ENCODE measurements at places on chromosomes 4 and X.

- DNase-seq: no peak
These were observed 266.2 kb upstream of the CASK start for GRCh38 chrX:42189576-42189975.

DNA sequence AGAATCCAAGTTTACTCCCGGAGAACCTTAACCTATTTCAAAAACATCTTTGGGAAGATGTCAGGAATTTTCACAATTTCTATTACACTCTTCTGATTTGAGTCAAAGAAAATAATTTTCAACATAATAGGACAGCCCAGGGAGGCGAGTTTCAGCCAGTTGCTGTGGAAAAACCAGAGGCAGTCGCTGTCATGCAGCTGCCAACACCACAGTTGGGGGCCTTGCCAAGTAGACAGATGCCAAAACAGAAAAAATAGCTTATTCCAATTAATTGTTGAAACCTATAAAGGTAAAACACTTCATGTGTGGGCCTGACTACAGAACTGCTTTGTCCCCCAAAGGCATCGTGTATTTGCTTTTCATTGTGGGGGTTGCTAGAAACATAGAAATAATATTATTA lies 225.8 kb downstream of the DMD start:
- no peak for DNase-seq

DNA sequence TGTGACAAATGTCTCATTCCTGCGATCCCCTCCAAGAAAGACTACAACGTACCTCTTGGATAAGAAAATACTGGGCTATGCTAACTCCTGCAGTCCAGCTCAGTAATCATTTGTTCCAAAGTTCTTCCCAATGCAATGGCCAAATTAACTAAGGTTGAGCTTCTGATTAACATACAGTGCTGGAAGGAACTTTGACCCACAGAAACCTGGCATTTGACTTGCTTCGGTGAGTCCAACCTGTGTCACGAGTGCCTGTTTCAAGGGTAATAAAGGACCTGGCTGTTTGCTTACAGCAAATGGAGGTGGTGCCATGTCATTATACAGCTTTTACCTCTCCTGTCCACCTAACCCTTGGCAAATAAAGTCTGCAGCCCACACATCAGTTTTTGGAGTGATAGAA lies 83.2 kb downstream of the RBM47 start:
- no peak for DNase-seq

- DNase-seq: no peak
These were observed 54.1 kb downstream of the ATRX start for GRCh38 chrX:77731821-77732419.

DNA sequence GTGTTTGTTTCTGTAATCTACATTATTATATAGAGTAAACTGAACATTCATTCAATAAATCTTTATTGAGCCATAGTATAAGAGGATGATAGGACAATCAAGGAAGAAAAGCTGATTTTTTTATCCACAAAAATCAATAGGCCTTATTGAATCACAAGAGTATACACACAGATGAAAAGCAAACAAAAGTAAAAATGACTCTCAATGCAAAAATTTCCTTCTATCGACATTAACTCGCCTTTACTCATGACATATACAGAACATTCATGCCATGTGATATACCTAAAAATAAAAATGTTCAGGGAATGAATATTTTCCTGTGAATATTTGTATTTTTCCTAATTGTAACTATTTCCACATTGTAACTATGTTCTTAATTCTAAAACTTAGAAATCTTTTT lies 161.2 kb downstream of the LRBA start:
- DNase-seq: no peak

DNA sequence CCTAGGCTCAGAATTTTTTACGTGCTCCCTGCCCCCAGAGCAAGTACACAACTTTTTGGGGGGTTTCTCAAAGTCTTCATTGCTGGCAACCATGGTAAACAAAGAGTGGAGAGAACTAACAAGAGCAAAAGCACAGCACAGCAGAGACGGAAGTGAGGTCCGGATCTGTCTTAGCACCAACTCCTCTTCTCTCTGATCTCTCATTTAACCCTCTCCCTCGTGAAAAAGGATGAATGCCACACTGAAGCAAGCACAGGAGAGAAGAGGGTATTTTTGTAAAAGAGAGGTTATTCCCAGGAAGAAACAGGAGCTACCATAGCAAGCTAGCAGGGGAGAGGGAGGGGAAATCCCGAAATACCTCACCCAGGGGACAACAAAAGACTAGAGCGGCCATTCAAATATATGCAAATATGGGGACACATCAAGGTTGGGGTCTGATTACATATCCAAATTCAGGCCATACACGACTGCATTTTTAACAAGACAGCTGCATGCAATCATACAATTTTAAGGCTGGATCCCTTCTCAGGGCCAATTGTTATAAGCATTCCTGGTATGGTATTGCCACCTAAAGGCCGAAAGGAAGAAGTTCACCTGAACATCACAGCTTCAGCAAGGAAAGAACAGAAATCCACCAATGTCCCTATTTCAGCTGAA lies 46.6 kb downstream of the CD40LG start:
- DNase-seq: peak; percentile 85

DNA sequence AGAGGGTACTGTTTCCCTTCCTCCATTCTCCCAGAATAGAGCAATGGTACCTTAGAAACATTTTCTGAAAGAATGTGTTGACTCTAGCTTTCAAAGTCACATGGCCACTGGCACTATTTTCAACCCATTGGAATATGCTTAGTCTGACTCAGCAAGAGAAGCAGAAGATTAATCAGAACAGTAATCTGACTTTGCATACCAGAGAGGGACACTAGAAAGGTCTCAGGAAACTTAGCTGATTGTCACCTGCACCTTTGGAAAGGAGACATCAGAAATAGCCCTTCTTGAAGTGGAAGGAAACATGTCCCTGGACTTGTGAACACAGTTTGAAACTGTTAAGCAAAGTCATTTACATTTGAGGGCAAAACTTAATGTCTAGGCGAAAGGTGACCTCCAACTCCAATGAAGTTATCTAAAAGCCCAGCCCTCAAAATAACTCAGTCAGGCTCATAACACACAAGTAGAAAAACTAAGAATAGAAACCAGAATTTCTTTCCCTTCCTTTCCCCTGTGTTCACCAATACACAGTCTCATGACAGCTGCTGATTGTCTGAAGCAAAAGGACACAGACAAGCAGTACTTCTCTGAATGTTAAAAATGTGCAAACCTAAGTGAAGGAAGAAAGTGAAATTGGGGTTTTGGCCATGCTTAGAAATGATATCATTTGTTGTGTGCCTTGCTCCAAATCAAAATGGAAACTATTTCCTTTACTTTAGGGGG lies 270.8 kb downstream of the GRIA3 start:
- peak; percentile 21 for DNase-seq

DNA sequence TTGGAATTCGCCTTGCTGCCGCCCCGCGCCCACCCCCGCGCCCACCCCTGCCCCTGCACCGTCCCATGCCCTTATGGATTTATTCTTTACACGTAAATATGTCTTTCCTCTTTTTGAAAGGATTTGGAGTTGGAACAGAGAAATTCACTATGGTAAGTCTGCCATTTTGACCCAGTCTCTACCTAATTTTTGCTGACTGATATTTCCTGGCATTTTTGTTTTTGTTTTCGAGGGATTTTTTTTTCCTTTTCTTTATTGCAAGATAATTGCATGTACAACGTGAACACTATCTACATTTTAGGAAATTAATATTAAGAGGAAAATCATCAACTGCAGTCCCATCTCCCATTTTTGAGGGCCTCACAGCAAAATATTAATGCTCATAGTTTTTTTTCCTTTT lies 468 bp upstream of the SPIN2B start:
- no peak for DNase-seq

GRCh38 chr4:109848501-109848900 lies 594 bp downstream of the LRIT3 start:
- DNase-seq: no peak

GRCh38 chr4:123777373-123777772 lies 380.8 kb downstream of the SPRY1 start:
- DNase-seq: no peak

DNA sequence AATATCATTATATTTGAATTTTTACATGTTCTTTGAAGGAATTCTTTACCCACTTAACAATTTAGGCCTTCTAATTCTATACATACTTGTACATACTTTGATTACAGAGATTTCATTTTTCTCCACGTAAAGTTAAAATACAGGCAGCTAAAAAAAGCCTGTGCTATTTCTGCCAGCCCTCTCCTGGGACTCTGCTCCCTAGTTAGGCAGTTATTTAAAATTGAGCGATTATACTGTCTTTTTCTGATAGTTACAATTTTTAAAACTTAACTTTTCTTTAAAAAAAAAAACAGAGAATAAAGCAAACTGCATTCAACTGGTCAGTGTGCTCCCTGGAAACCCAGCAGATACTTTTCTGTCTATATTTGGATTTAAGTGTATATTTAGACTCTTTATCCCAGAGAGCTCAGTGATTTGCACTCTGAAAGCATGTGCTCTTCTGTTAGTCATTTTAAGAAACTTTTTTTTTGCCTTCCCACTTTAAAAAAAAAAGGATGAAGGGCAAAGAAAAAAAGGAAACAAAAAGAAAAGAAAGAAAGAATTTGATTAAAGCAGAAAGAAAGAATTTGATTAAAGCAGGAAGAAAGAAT lies 18.1 kb upstream of the FAM241A start:
- no peak for DNase-seq

DNA sequence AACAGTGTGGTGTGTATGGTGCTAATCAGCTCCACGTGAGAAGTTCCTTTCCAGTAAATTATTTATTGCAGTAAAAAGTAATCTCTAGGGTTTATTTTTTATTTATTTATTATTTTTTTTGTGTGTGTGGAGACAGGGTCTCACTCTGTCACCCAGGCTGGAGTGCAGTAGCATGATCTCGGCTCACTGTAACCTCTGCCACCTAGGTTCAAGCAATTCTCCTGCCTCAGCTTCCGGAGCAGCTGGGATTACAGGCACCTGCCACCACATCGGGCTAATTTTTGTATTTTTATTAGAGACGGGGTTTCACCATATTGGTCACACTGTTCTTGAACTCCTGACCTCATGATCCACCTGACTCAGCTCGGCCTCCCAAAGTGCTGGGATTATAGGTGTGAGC lies 606.9 kb downstream of the PCDH7 start:
- no peak for DNase-seq

GRCh38 chrX:119424999-119425398 lies 25.9 kb downstream of the SLC25A43 start:
- DNase-seq: no peak

GRCh38 chr4:150261571-150261970 lies 183.3 kb downstream of the DCLK2 start:
- no peak for DNase-seq

GRCh38 chrX:103356130-103356798 lies at the start of gene TCEAL9:
Gene TCEAL9, plus strand, starts transcription at chrX:103356506. Its CDS starts 1,179 bp downstream, at chrX:103357685.
- peak; percentile 40 for DNase-seq

- DNase-seq: peak; percentile 12
These were observed 131.4 kb downstream of the KLHL13 start for GRCh38 chrX:117985241-117985640.

DNA sequence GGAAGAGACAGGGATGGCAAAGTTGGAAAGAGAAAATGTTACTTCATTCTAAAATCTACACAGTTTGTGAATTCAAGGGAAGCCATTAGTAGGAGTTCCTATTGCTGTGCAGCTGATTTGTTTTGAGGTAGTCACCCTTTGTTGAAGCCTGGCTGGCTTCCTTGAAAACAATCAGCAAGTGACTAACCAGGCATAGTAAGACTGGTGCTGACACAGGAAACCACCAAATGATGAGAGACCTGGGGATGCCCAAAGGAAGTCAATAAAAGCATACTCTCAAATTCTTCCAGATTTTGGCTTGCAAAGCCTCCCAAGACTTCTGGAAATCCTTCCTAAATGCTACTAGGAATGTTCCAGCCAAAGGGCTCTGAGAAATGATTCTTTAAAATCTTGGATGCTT lies 23.9 kb upstream of the PRDM8 start:
- DNase-seq: peak; percentile 71

- no peak for DNase-seq
These were observed 16.3 kb upstream of the NEIL3 start for GRCh38 chr4:177293208-177294033.

DNA sequence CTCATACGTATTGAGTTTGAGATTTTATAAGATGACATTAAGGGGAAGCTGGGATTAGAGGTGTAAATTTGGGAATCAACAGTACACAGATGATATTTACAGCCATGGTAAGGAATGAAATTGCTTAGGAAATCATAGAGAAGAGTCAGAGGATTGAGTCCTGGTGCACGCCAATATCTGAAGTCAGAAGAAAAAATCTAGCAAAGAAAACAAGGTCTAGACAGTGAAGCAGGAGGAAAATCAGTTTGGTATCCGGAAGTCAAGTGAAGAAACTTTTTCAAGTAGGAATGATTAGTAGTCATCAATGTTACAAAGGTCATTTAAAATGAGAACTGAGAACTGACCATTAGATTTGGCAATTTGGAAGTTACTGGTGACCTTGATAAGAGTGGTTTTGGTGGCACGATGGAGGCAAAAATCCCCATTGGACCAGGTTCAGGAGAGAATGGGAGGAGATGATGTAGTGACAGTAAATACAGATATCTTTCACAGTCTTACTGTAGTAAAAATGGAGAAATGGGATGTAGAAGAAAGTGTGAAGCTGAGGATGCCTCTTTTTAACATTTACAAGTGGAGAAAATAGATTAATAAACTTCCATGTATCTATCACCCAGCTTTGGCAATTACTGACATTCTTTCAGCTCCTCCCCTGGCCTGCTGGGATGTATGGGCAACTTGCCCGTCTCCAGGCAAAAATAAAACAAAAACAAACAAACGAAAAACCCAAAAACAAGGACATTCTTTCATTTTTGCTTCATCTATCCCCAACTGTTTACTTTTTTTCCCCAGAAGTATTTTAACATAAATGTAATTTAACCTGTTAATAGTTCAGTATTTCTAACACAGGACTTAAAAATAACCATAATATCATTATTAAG lies 11.4 kb upstream of the GPR34 start:
- DNase-seq: no peak

- DNase-seq: no peak
These were observed 200.2 kb downstream of the CPEB2 start for GRCh38 chr4:15202481-15202880.

DNA sequence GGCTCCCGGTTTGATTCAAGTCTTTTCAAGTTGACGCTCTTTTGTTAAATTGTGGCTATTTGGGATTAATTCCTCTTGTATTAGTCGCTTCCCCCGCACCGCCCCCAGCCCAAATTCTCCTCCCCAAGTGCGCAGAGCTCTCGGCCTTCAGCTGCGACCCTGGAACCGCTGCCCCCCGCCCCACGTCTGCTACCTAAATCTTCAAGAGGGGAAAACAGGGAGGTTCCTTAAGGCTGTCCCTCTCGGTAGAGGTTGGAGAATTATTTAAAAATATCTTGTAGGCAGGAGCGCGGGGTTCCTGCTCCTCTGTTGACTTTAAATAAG lies 860 bp upstream of the RPS6KA3 start:
- no peak for DNase-seq

DNA sequence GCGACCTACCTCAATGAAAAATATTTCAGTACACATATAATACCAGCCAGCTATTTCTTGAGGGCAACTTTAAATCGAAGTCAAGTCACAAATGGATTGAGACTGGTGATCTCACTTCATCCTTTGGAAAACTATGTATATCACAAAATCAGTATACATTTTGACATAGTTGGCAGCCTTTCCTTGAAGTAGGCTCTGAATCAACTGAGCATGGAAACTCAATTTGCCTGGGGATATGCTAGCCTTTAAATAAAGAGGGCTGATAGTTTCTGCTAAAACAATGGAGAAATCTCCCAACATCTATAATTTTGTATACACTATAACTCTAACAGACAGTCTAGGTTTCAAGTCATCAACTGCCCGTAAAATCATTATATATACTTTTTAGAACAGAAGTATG lies 282.8 kb upstream of the TENM3 start:
- no peak for DNase-seq

- no peak for DNase-seq
These were observed 15.3 kb downstream of the HAND2 start for GRCh38 chr4:173514641-173515217.

Data from GM12865 (cell line).